Right lung (tissue), 10 donors: ENCODE measurements at places on chromosomes 12 and 14. TPM values are rescaled to one million over a fixed set of nuclear protein-coding genes. Genes with fewer than 3 reads are reported as not detected.

TAS2R8 gene
- not detected for polyA plus RNA-seq

KRT83 gene
- not detected for polyA plus RNA-seq

RGS6 gene
- polyA plus RNA-seq, result 3.1 TPM

GPR65 gene
- polyA plus RNA-seq, result 0.91 TPM

RBP5 gene
- polyA plus RNA-seq, result 18.8 TPM

C12orf50 gene
- polyA plus RNA-seq, result 0.61 TPM

CFAP54 gene
- polyA plus RNA-seq, result 2.5 TPM

CDC42BPB gene
- 63.1 TPM for polyA plus RNA-seq

TSPAN19 gene
- 2.9 TPM for polyA plus RNA-seq

ACOT4 gene
- 0.60 TPM for polyA plus RNA-seq

DNAH10 gene
- polyA plus RNA-seq, result 7.5 TPM

GLIPR1L2 gene
- polyA plus RNA-seq, result 1.7 TPM

IL22 gene
- polyA plus RNA-seq, result not detected

SERPINA3 gene
- polyA plus RNA-seq, result 1.8 TPM

FAIM2 gene
- 0.17 TPM for polyA plus RNA-seq

BCL2L14 gene
- polyA plus RNA-seq, result 0.40 TPM

INTS13 gene
- polyA plus RNA-seq, result 38.7 TPM

ASIC1 gene
- polyA plus RNA-seq, result 9.2 TPM

RHOJ gene
- polyA plus RNA-seq, result 45.1 TPM

BCAT1 gene
- 18.7 TPM for polyA plus RNA-seq

FSCB gene
- polyA plus RNA-seq, result not detected

TPH2 gene
- polyA plus RNA-seq, result 0.13 TPM

CHGA gene
- 2.2 TPM for polyA plus RNA-seq

AMHR2 gene
- 1.4 TPM for polyA plus RNA-seq

GARIN6 gene
- polyA plus RNA-seq, result not detected

TUNAR gene
- 0.09 TPM for polyA plus RNA-seq

GPR84 gene
- polyA plus RNA-seq, result 0.22 TPM

ADAMTS20 gene
- 0.07 TPM for polyA plus RNA-seq

CYP46A1 gene
- 6.1 TPM for polyA plus RNA-seq

NTF3 gene
- polyA plus RNA-seq, result 2.4 TPM

SCN8A gene
- 1.4 TPM for polyA plus RNA-seq

FAM90A1 gene
- 2.3 TPM for polyA plus RNA-seq

NRDE2 gene
- polyA plus RNA-seq, result 24.7 TPM

RNASE1 gene
- 478 TPM for polyA plus RNA-seq

C14orf132 gene
- polyA plus RNA-seq, result 33.5 TPM

ADSS1 gene
- polyA plus RNA-seq, result 11.6 TPM

PLEKHG7 gene
- polyA plus RNA-seq, result 0.69 TPM
